ENCODE measurements at places on chromosomes 7 and 10.

- DNase-seq: no peak
Measured at GRCh38 chr7:36430881-36431280, 41.2 kb downstream of the ANLN start.

DNA sequence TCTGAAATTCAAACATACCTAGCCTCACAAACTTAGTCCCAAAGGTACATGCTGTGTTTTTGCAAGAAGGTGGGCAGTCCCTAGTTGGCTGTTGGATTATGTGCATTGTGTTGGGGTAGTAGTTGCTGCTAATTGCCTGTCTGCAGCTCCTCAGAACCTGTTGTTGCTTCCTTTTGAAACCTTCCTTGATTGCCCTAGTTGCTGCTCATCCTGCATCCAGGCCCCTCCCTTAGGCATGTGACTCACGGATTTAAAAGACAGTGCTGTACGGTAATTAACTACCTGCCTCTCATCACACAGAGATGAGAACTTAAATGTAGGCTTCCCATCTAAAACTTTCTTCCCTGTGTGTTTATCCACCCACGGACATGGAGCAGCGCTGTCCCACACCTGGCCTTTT, 67.7 kb downstream of the BMPR1A start:
- no peak for DNase-seq

DNA sequence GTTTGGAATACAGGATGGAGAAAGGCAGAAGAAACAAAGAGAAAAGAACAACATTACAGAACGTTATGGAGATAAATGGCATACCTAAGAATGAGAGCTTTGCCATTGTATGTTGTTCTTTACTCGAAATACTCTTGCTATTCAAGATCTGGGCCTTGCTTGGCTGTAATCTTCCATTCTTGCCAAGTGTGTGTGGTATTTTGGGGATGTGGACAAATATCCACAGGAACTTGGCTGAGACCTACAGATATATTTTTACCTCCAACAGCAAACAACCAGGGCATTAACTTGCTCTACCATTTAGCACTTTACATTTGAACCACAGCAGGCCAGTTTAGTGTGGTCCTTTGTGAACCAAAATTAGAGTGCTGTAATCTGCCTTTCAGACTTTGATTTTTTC, 76.3 kb downstream of the DKK1 start:
- no peak for DNase-seq

DNA sequence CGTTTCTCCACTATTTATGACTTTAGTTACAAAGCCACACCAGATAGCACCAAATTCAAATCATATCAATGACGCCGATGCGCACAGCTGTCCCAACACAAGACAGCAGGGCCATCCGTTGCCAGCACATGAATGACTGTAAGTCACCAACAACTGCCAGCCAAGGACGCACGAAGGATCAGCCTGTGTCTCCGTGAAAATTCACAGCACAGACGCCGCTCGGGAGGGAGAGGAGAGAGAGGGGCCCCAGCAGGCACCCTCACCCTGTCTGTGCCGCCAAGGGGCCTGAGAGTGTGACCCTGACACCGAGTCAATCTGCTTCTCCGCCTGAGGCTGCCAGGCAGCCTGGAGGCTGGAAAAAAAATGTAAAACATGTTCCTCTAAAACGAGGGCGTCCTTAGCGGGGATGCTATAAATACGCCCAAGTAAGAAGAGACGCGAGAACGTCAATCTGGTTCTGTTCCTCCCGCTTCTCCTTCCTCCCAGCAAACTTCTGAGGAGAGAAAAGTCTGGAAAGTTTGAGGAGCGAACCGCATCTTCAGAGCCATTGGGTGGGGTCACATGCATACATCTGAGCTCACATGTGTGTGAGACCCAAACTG, 111.2 kb downstream of the PTPRN2 start:
- no peak for DNase-seq

- DNase-seq: no peak
Measured at GRCh38 chr10:119625570-119626280, 25.5 kb upstream of the BAG3 start.
